HepG2 (cell line): ENCODE measurements at places on chromosomes 12 and 14. TPM values are rescaled to one million over a fixed set of nuclear protein-coding genes. Genes with fewer than 3 reads are reported as not detected.

KRT71 gene
- not detected in 2 replicates for total RNA-seq

LMO3 gene
- not detected in 2 replicates for total RNA-seq

NID2 gene
- not detected in 2 replicates for total RNA-seq

OTUB2 gene
- 2.2 and 2.4 TPM in 2 replicates for total RNA-seq

DENR gene
- total RNA-seq: 59.1 and 78.9 TPM in 2 replicates

RAPGEF3 gene
- 0.07 TPM in 1 of 2 replicates, not detected in the other for total RNA-seq

DLGAP5 gene
- total RNA-seq: 55.8 and 80.1 TPM in 2 replicates

ACACB gene
- 6.0 and 8.6 TPM in 2 replicates for total RNA-seq
